Upper lobe of right lung (tissue), 1 donor: ENCODE measurements at places on chromosomes 12 and 14.

DNA sequence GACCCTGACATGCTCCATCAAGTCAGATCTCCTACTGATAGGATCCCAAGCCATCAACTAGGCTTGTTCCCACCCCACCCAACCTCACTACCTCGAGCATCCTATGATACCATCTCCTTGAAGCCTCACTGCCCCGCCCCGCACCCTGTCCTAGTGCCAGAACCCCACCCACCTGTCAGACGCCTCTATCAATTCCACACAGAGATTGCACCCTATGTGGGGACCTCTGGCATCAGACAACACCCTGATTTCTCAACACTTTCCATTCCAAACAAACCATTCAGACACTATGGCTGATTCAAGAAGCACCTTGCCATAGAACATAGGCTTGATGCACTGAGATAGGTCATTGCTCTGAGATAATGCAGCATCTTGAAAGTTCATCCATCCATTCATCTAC lies 3.1 kb upstream of the GLTP start:
- H3K4me3 ChIP-seq = no peak overlapping the region
- H3K27me3 ChIP-seq = no peaks in the 10 kb centered on the region
- no peak for DNase-seq
- no peak overlapping the region for H3K27ac ChIP-seq

DNA sequence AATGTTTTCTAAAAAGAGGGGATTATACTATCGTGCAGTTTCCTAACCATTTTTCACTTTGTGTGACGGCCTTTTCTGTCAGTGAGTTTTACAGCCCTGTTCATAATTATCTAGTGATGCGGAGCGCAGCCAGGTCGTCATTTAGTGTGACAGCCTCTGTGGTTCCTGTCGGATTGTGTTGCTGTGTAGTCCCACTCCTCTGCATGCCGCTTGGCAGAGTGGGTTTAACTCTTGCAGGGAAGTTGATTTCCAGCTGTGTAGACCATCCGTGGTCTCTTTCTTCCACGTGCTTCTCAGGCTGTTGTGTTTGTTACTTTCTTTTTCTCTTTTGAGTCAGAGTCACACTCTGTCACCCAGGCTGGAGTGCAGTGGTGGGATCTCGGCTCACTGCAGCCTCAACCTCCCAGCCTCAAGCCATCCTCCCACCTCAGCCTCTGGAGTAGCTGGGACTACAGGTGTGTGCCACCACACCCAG lies 8.6 kb downstream of the RAN start:
- H3K27me3 ChIP-seq = no peaks in the 10 kb centered on the region
- H3K4me3 ChIP-seq = peak overlapping the region; percentile 1
- H3K27ac ChIP-seq = no peak overlapping the region

DNA sequence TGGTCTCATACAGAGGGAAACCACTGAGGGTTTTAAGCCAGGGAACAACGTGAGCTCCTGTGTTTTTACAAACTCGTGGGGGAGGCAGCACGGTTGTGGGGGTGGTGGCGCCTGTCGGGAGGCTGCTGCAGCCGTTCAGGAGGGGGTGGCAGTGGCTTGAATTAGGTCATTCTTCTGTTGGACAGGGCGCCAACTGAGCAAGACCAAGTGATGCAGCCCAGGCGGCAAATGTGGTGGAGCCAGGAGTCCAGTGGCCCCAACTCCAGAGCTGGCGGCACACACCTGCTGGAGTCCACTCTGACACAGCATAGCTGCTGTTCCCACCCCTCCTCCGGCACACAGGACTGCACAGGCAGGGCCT lies 27.8 kb downstream of the FBRSL1 start:
- no peaks in the 10 kb centered on the region for H3K27me3 ChIP-seq
- H3K4me3 ChIP-seq = no peak overlapping the region
- no peak overlapping the region for H3K27ac ChIP-seq
- DNase-seq = no peak
- no peaks in the 10 kb centered on the region for H3K4me1 ChIP-seq

GRCh38 chr14:76771437-76771980 lies 10.2 kb downstream of the VASH1 start:
- no peak for DNase-seq
- H3K4me3 ChIP-seq = no peak overlapping the region
- no peaks in the 10 kb centered on the region for H3K36me3 ChIP-seq
- H3K27me3 ChIP-seq = no peaks in the 10 kb centered on the region

DNA sequence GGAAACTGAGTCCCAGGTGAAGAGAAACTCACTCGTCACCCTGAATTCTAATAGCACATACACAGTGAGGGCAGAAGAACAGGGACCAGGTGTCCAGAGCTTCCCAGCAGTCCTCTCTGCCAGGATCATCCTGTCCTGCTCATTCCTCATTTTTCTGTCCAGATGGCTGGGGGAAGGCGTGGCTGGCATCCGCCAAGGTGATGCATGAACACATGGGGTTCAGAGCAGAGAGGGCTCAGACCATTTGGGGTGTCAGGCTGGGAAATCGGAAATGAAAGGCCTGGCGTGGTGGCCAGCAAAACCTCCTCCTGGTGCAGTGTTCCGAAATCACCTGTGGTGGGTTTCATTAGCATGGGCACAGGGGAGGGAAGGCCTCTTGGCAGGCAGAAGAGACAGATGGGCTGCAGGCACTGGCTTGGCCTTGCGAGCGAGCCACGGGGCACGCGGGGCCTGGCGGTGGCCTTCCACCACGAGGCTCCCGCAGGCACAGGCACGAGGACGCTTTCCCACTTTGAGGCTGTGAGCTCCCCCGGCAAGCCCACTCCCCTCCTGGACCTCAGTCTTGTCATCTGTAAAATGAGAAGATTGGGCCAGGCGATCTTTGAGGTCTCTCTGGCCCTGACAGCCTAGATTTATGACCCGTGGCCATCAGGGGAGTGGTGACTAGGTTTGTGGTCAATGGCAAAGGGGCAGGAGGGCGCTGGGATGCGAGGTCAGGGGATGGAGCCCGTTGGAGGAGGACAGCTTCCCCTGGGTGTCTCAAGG lies 68.5 kb downstream of the TSPAN9 start:
- no peak overlapping the region for H3K4me3 ChIP-seq
- H3K27ac ChIP-seq = no peak overlapping the region
- DNase-seq = peak; percentile 45

DNA sequence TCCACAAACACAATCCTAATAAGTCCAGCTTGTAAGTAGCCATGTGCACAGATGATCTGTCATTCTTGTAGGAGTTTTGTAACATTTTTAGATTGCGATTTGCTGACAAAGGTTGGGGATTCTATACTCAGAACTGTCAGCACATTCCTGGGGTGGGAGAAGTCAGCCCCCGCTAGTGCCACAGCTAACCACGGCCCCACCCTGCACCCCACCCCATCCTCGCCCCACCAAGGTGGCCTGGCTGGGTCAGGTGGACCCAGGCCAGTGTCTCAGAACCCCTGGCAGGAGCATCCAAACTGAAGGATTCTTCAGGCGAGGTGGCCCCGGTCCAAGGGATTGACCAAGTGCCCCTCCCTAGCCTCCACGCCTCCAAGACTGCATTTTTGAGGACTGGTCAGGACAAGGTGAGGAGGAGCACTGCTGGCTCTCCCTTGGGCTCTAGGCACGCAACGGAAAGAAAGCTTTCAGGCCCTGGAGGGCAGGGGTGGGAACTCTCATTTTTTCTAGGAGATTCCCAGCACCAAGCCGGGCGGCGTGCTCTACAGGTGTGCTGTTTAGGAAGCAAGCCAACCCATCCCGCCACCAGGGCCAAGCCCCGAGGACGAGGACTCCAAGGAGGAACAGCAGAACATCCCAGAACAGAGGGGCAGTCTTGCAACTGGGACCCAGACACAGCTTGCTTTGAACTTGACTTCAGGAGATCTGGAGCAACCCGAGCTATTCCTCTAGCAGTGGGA lies 172.8 kb downstream of the BCL11B start:
- H3K36me3 ChIP-seq = no peaks in the 10 kb centered on the region
- H3K27ac ChIP-seq = no peak overlapping the region
- no peaks in the 10 kb centered on the region for H3K27me3 ChIP-seq
- H3K4me3 ChIP-seq = no peak overlapping the region

- no peaks in the 10 kb centered on the region for H3K27me3 ChIP-seq
- no peak for DNase-seq
- H3K27ac ChIP-seq = no peak overlapping the region
- H3K4me3 ChIP-seq = no peak overlapping the region
- H3K4me1 ChIP-seq = no peaks in the 10 kb centered on the region
- no peaks in the 10 kb centered on the region for H3K36me3 ChIP-seq
These were observed 8.0 kb upstream of the RASSF8 start for GRCh38 chr12:25950329-25951115.

GRCh38 chr12:106304797-106305196 lies 2.3 kb downstream of the TCP11L2 start:
- no peak overlapping the region for H3K4me3 ChIP-seq
- H3K27ac ChIP-seq = no peak overlapping the region
- H3K27me3 ChIP-seq = no peaks in the 10 kb centered on the region
- H3K36me3 ChIP-seq = no peaks in the 10 kb centered on the region
- H3K4me1 ChIP-seq = peaks cover 50% of the 10 kb centered on the region

GRCh38 chr14:88533064-88533602 lies 21.7 kb downstream of the PTPN21 start:
- no peaks in the 10 kb centered on the region for H3K27me3 ChIP-seq
- H3K27ac ChIP-seq = no peak overlapping the region

GRCh38 chr14:95314609-95315008 lies 5.1 kb downstream of the CLMN start:
- H3K27me3 ChIP-seq = no peaks in the 10 kb centered on the region
- no peaks in the 10 kb centered on the region for H3K36me3 ChIP-seq
- DNase-seq = no peak
- no peak overlapping the region for H3K4me3 ChIP-seq

DNA sequence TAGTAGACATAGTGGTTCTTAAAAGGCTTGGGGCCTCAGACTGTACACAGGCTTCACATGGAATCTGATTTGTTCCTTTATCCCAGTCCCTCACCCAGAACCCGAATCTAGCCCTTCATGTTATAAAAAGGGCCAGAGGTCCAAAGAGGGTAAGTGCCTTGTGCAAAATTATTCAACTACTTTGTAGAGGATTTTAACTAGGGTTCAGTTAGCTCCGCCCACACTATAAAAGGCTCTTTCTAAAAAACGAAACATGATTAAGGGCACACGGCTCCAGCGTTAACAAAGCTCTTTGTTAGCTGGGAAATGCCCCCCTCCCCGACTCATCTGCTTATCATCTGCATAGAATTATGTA lies 3.2 kb upstream of the SOCS2 start:
- no peak for DNase-seq
- peak overlapping the region; percentile 99 for H3K4me3 ChIP-seq
- peaks cover 4% of the 10 kb centered on the region for H3K27me3 ChIP-seq
- no peak overlapping the region for H3K27ac ChIP-seq

GRCh38 chr14:95533391-95533821 lies 1.4 kb upstream of the GLRX5 start:
- peak overlapping the region; percentile 87 for H3K27ac ChIP-seq
- H3K27me3 ChIP-seq = no peaks in the 10 kb centered on the region
- H3K4me1 ChIP-seq = peaks cover 43% of the 10 kb centered on the region
- no peak for DNase-seq

DNA sequence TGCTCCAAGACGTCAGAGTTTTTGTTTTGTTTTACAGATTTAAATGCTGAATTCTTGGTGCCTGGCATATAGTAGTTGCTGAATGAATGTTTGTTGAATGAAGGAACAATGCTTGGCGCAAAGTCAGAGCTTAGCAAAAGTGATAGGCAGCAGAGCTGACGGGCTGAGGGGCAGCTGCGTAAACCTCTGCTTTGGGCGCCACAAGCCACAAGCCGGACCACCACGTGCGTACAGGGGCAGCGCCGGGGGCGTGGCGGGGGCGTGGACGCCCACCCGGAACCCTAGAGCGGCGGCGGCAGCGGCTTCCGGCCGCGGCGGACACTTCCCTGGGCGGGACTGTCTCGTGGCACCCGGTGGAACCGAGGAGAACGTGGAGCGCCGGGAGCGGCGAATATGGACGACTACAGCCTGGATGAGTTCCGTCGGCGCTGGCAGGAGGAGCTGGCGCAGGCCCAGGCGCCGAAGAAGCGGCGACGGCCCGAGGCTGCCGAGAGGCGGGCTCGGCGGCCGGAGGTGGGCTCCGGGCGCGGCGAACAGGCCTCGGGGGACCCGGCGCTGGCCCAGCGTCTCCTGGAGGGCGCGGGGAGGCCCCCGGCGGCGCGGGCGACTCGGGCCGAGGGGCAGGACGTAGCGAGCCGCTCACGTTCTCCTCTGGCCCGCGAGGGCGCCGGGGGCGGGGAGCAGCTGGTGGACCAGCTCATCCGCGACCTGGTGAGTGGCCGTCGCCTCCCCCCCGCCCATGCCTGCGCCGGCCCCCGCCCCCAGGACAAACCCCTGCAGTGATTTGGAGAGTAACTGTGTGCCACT lies at the start of gene FBXW8:
Gene FBXW8, plus strand, starts transcription at position 306 of the 807 bp plus-strand sequence. Its CDS starts 88 bp downstream, at position 394.
- peak within 1 kb of the TSS; percentile 79 for H3K27ac ChIP-seq
- H3K27me3 ChIP-seq = no peaks in the 10 kb centered on the region
- DNase-seq = peak; percentile 90
- H3K4me3 ChIP-seq = peak within 1 kb of the TSS; percentile 75
